ENCODE measurements at places on chromosomes 1 and 21.

- DNase-seq: no peak
Observed at GRCh38 chr1:222794656-222795474, 20.0 kb upstream of the DISP1 start.

DNA sequence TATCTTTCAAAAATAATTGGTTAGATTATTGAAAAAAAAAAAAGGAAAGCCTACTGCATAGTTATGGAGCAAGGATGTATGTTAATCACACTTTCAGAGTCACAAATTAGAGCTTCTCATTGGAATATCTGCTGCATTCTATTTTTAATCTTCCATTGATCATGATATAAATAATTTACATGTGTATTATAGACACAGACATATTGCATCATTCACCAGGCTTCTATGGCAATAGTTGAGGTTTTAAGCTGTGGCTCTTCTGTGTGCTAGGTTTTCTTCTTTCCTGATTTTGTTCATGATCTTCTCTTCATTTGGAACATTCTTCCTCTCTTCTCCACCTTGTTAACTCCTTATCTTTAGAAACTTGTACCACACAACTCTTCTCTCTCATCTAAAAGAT, 123.2 kb upstream of the HMCN1 start:
- no peak for DNase-seq

GRCh38 chr1:157542676-157543075, 9.6 kb downstream of the FCRL5 start:
- DNase-seq: no peak

GRCh38 chr1:153649137-153649862, 9.2 kb upstream of the SNAPIN start:
- DNase-seq: no peak

DNA sequence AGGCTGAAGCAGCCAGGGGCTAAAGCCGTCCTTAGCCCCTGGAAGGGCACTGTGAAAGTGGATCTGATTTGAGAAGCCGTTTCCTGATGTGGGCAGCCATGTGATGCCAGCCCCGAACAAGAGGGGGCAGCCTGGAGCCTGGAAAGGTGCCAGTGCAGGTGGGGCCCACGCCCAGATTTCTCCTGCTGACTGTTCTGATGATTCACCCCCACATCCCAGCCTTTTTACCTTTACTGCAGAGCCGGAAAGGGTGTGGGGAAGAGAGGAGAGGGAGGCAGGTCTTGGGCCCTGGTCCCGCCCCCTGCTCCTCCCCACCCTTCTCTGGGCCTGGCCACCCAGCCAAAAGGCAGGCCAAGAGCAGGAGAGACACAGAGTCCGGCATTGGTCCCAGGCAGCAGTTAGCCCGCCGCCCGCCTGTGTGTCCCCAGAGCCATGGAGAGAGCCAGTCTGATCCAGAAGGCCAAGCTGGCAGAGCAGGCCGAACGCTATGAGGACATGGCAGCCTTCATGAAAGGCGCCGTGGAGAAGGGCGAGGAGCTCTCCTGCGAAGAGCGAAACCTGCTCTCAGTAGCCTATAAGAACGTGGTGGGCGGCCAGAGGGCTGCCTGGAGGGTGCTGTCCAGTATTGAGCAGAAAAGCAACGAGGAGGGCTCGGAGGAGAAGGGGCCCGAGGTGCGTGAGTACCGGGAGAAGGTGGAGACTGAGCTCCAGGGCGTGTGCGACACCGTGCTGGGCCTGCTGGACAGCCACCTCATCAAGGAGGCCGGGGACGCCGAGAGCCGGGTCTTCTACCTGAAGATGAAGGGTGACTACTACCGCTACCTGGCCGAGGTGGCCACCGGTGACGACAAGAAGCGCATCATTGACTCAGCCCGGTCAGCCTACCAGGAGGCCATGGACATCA, at the start of gene SFN:
TSS of gene SFN (plus strand) at position 369 of the 904 bp plus-strand sequence. CDS start at position 433, 64 bp downstream.
- DNase-seq: peak; percentile 76

GRCh38 chr1:197559244-197559643, 216.0 kb downstream of the DENND1B start:
- DNase-seq: no peak

DNA sequence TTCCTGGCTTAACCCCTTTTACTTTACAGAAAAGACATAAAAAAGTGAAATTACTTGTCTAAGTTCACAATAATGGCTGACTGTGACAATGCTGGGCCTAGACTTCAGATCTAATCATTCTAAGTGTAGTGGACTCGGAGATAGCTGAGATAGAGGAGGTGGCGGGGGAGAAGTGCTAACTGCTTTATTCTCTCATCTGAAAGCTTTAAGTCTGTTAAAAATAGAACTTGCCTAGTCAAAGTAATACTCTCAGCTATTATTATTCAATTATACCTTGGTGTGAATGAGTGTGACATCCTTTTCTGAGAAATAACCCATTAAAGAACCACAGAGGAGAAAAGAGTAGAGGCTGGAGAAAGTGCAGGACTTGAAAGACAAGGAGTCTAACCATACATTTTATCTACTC, 96.1 kb upstream of the OLIG2 start:
- DNase-seq: peak; percentile 22

GRCh38 chr1:153642161-153642560, 8.3 kb downstream of the CHTOP start:
- no peak for DNase-seq

- no peak for DNase-seq
Observed at GRCh38 chr1:211653293-211653692, 22.1 kb downstream of the NEK2 start.

DNA sequence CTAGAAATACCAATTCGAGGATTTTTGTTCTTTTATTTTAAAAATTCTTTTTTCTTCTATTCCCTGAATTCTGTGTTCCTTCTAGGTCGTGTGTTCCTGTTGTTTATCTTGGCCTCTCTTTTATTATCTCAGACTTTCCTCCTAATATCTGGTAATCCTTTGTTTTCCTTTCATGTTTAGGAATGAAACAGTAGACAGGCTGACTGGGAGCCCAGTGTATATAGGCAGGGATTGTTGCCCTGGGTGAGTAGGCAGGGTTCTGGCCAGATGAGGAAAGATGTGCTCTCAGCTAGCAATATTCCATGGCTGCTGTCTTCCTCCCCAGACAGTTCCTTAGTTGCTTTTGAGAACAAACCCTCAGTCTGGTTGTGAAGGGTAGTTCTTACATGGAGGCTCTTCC, 161.8 kb upstream of the PDE4B start:
- no peak for DNase-seq

- no peak for DNase-seq
Observed at GRCh38 chr1:34013136-34013535, 149.3 kb downstream of the HMGB4 start.

DNA sequence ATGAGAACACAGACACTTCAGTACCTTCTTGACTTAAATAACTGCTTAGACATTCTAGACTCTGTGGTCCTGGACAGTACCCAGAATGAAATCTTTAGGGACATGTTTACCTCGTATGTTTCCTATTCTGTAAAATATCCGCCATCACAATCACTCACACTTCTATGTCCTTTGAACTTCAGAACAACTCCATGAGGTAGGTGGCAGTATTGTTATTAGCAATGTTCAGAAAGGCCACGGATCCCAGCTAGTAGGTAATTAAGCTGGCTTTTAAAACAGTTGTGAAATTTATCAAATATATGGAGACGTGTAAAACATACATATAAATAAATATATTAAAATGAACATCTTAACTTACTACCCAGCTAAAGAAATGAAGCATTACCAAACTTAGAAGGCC, 83.4 kb downstream of the CACHD1 start:
- no peak for DNase-seq

DNA sequence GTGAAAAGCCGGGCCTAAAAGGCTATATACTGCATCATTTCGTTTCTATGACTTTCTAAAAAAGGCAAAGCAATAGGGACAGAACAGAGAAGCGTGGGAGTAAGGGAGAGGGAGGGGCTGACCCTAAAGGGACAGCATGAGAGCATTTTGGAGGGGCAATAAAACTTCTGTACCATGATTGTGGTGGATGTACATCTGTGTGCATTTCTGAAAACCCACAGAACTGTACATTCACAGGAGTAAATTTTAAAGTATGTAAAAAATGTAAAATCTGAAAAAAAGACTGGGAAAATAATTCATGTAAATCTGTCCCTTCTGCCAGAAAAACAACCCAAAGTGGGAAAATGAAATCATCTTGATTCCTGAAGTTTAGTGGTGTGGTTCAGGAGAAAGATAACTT, 235.4 kb downstream of the CENPF start:
- no peak for DNase-seq

DNA sequence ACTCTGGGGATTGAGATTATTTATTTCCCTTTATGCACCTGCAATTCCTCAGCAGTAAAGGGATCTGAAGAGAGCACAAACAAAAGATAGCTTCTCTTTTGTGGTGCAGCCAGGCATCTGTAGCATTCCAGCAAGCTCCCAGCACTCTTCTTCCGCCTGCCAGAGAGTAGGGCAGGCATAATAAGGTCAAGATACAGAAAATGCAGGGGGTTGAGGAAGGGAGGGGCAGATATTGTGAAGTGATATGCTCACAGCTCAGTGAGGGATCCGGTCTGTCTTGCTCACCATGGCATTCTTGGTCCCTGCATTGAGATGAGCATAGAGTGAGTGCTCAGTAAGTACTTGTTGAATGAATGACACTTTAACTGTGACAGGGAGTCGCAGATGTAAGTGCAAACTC, 23.9 kb downstream of the FASLG start:
- no peak for DNase-seq

DNA sequence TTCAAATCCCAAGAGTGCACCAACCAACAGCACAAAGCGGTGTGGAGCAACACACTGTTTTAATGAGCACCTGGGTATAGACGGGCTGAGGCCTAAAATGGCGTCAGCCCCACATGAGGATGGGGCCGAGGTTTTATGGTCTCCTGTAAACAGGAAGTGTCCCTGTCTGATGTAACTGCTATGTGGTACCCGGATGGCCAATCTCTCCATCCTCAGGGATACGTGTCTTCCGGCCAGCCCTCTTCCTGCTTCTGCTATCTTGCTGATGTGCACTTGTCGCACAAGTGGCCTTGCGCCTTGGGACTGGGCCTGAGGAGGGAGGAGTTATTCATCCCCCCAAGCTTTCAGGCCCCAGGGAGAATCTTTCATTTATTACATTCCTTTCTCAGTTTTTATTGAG, 73.5 kb downstream of the CNST start:
- DNase-seq: no peak

GRCh38 chr1:241557031-241557430, 24.9 kb downstream of the KMO start:
- DNase-seq: no peak

GRCh38 chr1:93331412-93331811, 14.3 kb upstream of the DR1 start:
- DNase-seq: no peak

DNA sequence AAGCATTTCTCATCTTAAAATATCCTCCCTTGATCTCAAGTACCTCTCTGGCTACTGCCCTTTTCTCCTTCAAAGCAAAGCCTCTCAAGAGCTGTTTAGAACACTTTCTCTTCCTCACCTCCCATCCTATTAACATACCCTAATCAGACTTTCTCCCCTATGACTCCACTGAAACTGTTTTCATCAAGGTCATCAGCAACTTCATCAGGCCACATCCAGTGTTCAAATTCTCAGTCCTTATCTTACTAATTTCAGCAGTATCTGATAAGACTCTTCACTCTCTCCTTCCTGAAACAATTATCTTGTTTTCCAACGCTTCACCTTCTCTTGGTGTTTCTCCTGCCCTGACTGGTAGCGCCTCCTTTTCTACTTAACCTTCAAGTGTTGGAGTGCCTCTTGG, 1.5 kb upstream of the RAP1A start:
- DNase-seq: no peak

DNA sequence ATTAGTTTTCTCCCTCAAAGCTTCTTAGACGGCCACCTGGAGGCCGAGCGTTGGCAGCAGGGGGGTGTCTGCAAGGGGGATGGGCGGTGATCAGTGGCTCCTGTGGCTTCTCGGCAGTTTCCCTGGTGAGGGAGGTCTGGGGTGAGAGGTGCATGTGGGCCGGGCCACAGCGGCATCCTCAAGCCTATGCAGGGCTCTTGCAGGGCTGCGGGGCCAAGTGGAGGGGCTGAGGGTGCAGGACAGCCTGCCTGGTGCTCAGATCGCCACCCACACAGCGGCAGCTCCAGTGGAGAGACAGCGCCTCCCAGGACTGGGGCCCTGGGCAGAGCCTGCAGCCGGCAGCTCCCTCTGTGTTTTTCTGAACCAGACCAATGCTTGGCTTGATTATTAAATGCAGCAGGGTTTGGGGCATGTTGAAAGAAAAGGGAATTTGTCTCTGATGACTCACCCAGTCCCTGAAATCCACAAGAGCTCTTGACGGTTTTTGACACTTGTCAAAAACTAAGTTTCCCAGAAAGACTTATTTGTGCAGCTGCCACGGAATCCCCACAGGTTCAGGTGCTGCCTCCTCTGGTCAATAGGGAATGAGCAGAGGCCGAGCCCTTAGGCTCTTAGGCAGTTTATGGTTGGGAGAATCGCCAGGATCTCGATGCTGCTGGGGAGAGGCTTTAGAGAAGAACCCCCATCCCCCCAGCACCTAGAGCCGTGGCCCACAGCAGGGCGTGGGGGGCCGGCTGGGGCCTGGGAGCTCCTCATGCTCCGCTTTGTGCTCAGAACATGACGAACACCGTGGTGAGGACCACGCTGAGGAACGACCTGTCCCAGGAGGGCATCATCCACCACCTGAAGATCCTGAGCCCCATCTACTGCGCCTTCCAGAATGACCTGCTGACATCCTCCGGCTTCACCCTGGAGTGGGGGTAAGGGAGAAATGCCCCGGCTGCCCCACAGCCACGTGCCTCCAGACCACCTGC, 54.7 kb downstream of the UMODL1 start:
- DNase-seq: no peak

DNA sequence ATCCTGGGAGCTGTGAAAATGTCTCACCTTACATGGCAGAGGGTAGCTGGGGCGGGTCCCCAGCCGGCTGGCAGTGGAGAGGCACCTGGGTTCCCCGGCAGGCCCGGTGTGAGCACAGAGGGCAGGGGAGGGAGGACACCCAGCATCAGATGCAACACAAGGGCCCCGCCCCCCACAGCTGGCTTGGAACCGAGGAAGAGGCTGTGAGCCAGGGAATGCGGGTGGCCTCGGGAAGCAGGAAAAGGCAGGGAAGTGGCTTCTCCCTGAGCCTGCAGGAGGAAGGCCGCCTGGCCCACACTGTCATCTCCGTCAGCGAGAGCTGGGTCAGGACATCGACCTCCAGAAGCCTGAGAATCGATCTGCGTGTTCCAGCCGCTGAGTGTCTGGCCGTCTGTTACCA, 87.3 kb downstream of the SIK1 start:
- DNase-seq: no peak

GRCh38 chr1:30879126-30879786, 29.3 kb downstream of the SDC3 start:
- DNase-seq: no peak

All from activated naive CD4-positive, alpha-beta T cell treated with anti-CD3 and anti-CD28 coated beads for 36 hours (primary cell).